ENCODE measurements at places on chromosomes 2 and 18.

DNA sequence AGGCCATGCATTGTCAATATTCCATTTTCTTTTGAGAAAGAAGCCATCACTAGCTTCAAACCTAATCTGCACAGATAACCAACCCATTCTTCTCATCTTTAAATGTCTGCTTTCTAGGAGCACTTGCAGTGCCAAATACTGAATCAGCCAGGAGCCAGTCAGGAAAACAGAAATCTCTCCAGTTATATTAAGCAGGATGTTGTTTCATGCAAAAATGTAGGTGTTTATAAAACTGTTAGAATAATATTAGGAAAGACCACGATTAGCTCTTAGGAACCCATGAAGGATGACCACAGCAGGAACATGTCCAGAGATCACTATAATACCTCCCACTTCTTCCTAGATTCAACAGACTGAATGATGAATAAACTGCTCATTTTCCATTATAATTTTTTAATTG is 86.0 kb downstream of the TTC32 start:
- DNase-seq, result no peak

DNA sequence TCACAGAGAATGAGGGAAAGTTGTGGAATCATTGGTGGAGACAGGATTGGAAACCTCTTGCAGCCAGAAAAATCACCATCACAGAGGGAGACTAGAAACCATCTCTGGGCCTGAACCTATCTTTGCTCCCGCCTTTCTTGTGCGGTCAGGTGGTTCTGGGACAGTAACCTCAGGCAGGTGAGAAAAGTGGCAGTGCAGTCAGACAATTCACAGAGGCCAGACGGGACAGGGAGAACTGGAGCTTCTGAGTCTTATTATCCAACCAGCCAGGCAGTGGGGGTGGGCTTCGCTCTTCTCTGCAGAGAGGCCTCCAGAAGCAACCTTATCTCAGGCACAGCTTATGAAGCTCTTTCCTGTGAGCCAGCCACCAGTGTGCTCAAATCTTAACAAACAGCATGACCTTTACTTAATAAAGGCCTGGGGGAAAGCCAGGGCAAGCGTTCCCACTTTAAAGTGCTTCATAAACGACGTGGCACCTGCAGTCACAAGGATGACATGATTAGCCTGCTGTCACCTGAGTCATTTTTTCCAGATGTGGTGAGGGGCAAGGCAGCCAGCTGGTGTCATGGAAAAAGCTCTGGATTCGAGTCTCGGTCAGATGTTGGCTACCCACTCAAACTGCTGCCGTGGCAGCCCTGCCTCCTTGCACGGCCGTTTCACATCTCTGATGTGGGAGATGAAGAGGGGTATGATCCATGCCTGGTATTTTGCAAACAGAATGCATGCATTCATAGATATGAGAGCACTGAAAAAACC is 109.7 kb downstream of the B3GNT2 start:
- DNase-seq, result no peak

- DNase-seq, result no peak
Measured at GRCh38 chr2:108287169-108287568, 1.5 kb upstream of the SULT1C2 start.

GRCh38 chr2:182943339-182943738 is 76.9 kb upstream of the FRZB start:
- DNase-seq, result no peak
